Stimulated activated CD8-positive, alpha-beta memory T cell treated with anti-CD3 and anti-CD28 coated beads, Interleukin-2, amount 100 ng/mL, for 1 hour (primary cell): ENCODE measurements at places on chromosomes 12 and 14.

GRCh38 chr12:121799842-121800693 lies 3.7 kb upstream of the SETD1B start:
- DNase-seq, result peak; percentile 71

DNA sequence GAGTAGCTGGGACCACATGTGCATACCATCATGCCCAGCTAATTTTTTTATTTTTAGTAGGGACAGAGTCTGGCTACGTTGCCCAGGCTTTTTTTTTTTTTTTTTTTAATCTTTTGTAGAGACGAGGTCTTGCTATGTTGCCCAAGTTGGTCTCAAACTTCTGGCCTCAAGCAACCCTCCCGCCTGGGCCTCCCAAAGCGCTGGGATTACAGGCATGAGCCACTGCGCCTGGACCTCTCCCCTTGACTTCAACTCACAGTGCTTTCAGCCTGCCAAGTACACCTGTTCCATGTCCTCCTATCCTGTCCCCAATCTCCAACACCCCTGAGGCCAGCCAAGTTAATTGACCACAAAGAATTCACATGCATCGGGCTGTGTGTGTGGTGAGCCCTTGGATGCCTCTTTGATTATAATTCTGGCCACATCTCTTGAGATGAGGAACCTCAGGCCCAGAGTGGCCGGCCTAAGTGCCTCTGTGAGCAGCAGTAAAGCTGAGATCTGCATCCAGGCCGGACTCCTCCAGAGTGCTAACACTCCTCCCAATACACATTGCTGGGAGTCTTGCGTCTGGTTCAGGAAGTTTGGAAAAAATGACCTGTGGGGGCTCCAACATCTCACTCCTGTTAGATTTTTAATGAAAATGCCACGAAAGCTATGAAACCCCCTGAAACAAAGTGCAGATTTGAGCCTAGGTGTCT lies 6.8 kb downstream of the RAB35 start:
- no peak for DNase-seq

DNA sequence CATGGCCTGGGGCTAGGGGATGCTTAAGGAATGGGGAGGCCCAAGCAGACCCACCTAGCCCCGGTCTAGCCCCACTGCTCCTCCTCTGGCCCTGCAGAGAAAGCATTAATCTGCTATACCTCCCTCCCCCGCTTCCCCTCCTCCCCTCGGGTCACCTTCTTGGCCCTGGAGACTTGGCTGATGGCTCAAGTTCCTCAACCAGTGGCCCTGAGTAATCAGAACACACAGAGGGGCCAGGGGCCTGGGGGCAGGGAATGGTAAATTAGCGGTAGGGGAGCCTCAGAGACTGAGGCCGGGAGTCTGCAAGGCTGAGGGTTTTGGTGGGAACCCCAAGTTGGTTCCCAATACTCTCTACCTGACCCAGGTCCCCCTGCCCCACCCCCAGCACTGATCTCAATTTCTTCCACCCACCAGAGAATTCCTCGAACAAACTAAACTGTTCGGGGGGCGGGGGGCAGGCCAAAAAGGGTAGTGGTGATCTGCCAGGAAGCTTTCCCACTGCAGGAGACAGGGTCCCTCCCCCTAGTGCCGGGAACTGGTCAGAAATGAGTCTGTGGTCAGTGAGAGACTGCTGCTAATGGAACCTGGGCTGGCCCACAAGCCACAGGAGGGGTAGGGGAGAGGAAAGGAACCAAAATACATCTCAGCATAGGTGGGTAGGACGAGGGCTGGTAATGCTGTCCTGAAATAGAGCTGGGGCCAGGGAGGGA lies 12.8 kb upstream of the SMARCD1 start:
- DNase-seq, result no peak

- no peak for DNase-seq
Observed at GRCh38 chr12:112574896-112575558, 156.3 kb downstream of the PTPN11 start.

DNA sequence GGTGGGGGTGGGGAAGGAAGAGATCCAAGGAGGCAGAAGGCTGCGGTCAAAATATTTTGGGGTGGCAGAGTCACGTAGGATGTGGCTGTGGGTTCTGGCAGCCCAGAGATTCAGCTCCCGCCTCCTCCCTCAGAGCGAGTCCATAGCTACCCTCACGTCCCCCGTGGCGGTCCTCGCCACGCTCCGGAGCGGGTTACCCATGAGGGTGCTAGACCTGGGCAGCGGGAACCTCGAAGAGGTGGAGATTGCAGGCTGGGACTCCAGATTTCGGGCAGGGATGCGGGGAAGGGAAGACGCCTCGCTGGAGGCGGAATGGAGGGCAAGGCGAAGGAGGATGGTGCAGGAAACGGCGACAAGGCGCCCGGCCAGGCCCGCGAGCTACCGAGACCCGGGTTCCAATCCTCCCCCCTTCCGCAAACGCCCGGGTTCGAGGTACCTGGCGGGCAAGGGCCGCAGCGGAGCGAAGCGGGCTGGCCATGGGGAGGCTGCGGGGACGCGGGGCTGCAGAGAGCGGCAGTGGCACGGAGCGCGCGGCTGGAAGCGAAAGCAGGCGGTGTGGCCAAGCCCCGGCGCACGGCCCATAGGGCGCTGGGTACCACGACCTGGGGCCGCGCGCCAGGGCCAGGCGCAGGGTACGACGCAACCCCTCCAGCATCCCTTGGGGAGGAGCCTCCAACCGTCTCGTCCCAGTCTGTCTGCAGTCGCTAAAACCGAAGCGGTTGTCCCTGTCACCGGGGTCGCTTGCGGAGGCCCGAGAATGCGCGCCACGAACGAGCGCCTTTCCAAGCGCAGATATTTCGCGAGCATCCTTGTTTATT lies 46.2 kb downstream of the BCAT1 start:
- DNase-seq, result no peak

DNA sequence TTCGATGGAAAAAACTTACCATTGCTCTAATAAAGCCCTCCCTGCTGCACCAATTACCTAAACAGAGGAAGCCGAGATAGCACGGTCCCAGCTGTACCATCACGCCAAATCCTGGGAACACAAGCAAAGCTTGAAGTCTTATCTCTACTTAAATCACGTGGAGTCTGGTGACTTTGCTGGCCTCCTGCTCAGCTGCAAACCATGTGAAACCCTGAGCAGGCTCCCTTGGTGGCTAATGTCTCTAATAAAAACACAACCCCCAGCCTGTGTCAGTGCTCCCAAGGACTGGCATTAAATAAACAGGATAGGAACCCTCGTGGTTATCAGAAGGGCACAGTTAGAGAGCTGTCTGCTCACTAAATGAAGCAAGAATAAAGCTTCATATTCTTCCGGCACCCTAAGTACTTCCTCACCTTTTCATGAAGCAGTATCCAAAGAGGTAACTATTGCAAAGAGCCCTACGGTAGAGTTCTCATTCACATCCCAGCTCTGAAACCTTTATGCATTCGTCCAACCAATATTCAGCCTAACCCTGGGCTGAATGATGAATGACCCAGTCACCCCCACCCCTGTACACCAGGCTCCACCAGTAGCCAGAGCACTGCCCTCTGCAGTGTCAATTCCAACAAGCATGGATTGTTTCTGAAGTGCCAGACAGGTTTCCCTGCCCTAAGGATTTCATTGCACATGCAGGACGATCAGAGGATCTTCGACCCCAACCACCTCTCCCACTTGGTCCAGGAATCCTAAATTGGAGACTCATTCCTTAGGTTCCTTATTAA lies 452.7 kb upstream of the TMPO start:
- DNase-seq, result no peak

- DNase-seq, result no peak
Observed at GRCh38 chr12:130204541-130204953, 42.3 kb downstream of the FZD10 start.

DNA sequence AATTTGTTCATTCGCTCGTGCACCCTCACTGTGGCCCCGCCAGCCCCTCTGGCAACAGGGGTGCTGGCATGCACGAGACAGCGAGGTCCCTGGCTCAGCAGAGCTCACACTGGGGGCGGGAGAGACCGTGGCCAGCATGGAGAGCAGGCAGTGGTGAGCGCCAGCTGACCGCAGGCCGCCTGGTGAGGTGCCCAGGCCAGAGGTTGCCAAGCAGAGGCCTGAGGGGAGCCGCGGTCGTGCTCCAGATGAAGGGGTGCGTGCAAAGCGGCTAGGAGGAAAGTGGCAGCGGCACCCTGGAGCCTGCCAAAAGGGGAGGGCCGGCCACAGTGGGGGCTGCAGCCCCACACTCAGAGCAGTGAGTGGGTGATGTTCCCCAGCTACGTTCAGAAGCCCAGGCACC lies 56.1 kb downstream of the CDC42BPB start:
- DNase-seq, result no peak

DNA sequence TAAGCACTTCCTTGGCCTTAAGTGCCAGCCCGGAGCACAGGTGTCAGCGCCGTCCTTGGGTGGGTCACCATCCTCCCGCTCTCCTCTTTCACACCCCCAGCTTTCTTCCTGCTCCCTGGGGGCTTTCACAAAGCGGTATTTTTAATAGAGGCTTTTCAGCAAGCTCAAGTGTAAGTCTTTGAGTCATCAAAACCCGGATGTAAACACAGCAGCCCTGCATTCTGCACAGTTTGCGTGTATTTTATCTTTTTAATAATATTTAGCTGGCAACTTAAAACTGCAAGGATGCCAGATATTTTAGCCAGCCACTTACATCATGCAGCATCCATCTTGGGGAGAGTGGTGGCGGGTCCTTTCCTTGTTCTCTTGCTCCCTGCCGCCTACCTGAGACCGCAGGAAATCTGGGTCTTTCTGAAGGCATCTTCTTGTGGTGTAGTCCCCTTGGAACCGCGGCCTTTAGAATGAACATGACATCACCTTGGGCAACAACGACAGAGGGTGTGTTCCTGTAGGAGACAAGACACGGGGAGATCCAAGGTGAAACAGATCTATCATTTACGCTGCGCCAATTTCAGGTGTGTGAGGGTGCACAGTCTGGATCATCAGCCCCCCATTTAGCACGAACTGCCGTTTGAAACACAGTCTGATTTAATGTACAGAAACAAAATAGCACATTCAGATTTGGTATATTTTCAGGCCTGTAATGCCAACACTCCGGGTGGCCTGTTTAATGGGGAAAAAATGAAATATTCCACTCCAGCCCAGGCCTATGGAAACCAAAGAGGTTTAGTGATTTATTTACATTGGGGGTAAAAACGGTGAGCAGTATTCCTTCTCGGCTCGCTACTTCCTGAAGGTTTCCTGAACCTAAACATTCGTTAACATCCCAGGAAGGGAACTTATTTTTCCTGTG lies 12.5 kb upstream of the IRF2BPL start:
- DNase-seq, result no peak

DNA sequence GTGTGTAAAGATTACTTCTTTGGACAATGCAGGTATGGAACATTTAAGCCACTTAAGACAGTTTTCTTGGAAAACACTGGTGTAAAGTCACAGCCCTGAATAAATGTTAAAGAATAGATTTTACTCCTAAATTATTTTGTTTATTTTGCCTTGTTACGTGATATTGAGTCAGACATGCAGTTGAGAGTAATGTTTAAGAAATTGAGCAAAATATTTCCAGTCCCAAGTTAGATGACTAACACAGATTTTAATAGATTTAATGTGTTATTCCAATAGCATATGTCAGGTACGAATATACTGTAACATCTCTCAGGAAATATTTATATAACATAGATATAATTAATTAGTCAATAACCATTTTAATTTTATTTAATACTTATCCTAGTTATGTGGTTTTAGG lies 1361.7 kb downstream of the FSCB start:
- no peak for DNase-seq

GRCh38 chr14:53153702-53154112 lies 584 bp upstream of the DDHD1 start:
- DNase-seq, result no peak

GRCh38 chr12:401235-402028 lies at the start of gene CCDC77:
Gene CCDC77 (plus strand): TSS chr12:401644. CDS start chr12:409384, 7,740 bp downstream.
- peak; percentile 84 for DNase-seq

DNA sequence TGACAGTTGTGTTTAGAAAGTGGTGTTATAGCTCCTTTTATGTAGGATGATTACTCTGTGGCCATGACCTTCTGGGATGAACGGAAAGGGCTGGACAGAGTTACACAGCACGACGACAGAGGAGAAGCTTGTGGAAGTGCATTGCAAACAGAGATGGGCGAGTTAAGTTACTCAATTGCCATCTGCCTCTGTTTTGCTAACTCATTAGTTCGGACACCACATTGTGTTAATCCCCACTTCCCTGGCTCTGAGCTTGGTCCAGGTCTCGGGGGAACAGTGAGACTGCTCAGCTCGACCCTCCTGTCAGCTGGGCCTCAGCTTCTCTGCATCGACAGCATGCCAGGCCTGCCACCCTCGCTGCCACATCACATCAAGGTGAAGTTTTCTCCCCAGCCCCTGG lies 408.0 kb downstream of the ZFP36L1 start:
- no peak for DNase-seq

DNA sequence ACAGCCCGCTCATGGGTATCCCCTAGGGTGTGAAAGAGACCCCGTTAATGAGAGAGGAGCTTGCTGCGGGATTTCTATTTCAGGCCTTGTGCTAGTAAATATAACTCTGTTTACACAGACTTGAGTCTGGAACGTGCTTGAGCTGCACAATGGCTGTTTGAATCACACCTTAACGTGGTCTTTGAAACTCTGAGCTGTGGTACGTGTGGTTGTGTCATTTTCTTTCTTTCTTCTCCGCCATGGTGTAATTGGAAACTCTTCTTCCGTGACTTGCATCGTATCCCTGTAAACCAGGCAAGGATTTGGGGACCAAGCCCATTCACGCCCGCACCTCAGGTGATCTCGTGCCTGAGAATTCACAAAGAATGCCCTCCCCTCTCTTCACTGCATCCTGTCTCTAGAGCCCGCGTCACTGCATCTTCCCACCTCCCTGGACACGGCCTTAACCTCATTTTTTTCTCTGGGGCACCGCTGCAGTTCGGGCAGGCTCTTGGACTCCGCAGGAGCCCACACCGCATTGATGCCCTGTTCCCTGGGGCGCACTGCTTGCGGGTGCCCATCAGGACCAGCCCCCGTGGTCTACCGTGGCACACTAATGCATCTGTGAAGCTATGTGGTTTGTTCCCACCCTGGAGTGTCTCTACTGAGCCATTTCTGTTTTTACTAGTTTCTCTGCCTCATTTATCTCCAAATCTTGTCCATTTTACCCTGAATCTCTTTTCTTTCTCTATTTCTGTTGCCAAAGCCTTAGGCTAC lies 78.4 kb upstream of the PARP11 start:
- no peak for DNase-seq

GRCh38 chr12:12072064-12072760 lies 1.5 kb downstream of the BCL2L14 start:
- DNase-seq, result no peak

DNA sequence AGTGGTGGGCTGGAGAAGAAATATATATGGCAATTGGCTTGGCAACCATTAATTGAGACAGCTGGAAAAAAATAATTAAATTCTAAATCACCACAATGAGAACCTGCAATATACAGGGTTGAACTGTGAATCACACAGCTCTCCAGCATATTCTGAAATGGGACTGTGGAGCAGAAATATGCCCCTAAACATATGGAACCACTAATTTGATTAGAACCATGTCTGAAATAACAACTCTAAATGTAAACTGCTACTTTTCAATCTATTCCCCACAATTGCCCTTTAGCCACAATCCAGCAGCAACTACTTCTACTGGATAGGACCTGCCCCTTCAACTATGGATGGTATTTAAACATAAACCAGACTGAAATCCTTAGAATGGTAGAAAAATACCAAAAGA lies 330.4 kb downstream of the TRHDE start:
- no peak for DNase-seq
